ENCODE measurements at places on chromosomes 5 and 9. TPM values are rescaled to one million over a fixed set of nuclear protein-coding genes. Genes with fewer than 3 reads are reported as not detected.
A peak's percentile ranks its signal among the peaks of the same experiment; 100 is the strongest.

DNA sequence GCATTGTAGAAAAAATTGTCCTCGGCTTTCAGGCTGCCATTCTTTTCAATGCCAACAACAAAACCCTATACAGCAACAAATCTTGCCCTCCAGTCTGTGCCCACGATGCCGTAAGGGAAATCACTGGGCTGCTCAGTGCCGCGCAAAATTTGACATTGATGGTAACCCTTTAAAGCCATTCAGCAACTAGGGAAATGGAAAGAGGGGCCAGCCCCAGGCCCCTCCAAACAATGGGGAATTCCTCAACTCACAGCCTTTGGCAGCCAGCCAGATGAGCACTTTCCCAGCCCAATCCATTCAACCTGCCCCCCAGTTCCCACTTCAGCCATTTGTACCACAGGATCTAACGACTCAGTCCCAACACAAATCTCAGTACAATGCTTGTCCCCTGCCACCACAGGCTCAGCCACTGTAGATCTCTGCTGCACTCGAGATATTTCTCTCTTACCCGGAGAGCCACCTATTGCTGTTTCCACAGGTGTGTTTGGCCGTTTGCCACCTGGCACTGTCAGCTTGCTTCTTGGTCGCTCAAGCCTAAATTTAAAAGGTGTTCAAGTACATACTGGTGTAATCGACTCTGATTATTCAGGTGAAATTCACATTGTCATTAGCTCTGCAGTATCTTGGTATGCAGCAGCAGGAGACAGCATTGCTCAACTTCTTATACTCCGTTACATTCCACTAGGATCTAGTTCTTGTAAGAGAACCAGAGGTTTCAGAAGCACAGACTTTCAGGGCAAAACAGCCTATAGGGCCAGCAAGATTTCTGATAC lies 103.3 kb downstream of the SYK start:
- no peak for DNase-seq

- no peak for DNase-seq
Observed at GRCh38 chr5:118981783-118982182, 6.6 kb downstream of the DTWD2 start.

SHOC1 gene
- total RNA-seq: not detected

GRCh38 chr9:14238079-14238478 lies 75.9 kb downstream of the NFIB start:
- DNase-seq: no peak

C1QTNF3 gene
- 1.8 TPM for total RNA-seq

GMCL2 gene
- total RNA-seq: not detected

SPTLC1 gene
- 62.3 TPM for total RNA-seq

TMEM215 gene
- total RNA-seq: not detected

OSMR gene
- not detected for total RNA-seq

DNA sequence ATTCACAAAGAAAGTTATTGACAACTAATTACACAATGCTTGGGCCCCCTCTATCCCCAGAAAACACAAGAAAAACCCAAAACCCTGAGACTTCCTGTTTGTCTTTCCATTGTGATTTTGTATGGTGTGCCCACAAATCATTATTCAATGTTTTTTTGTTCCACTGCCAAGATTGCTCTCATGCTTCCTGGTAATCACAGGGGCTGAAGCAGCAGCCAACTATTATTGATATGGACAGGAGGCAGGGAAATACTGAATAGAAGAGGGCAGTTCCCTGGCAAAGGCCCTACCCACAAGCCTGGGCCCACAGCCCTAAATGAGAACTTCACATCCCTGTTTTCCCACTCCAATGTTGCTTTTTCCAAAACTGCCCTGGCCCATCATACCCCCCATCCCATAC lies 21.5 kb upstream of the RFK start:
- DNase-seq: no peak

- no peak for DNase-seq
Observed at GRCh38 chr5:179800696-179801201, 5.9 kb downstream of the MGAT4B start.

DNA sequence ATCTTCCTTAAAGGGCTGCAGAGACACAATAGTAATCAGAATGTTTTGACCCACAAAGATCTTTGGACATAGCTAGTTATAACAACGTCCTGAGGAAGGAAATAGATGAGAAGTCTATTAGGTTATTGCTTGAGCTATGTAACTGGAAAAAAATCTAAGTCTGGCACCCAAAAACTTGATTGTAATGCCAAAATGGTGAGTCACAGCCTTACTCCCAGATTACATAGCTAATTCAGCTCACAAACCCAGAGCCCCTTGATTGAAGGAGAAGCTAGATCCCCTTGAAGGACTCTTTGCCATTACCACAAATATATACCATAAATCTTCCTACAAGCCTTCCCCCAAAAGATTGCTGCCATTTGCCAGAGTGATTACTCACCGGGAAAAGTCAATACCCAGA lies 341.8 kb upstream of the KIF2A start:
- DNase-seq: no peak

- DNase-seq: no peak
Observed at GRCh38 chr5:171939951-171940350, 66.5 kb downstream of the FBXW11 start.

LAMC3 gene
- 0.05 TPM for total RNA-seq

DNA sequence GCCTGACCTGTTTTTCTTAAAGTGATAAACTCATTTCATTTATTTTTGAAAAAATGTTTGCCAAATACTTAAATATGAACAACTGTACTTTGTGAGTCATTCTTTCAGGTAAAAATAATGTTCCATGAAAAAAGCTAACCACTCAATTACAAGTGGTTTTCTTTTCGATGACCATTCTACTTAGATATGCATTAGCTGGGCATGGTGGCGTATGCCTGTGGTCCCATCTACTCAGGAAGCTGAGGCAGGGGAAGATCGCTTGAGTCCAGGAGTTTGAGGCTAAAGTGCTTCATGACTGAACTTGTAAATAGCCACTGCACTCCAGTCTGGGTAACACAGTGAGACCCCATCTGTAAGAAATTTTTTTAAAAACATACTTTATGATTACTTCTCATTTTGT lies 4.0 kb upstream of the WDR70 start:
- DNase-seq: no peak

GRCh38 chr9:89542401-89543021 lies 44.6 kb upstream of the SEMA4D start:
- no peak for DNase-seq

DNA sequence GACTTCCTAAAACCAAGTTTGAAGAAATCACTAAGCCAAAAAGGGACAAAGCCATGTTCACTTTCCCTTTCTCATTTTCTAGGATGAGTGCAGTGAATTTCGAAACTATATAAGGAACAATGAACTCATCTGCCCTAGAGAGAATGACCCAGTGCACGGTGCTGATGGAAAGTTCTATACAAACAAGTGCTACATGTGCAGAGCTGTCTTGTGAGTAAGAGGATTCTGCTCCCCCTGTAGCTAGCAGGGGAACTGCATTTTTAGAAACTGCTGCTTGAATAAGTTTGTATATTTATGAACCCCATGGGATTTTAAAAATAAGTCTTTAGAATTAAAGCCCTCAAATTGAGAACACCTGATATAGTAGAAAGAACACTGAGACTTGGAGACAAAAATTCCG lies 42.7 kb upstream of the SPINK14 start:
- no peak for DNase-seq

SGCD gene
- total RNA-seq: not detected

DNA sequence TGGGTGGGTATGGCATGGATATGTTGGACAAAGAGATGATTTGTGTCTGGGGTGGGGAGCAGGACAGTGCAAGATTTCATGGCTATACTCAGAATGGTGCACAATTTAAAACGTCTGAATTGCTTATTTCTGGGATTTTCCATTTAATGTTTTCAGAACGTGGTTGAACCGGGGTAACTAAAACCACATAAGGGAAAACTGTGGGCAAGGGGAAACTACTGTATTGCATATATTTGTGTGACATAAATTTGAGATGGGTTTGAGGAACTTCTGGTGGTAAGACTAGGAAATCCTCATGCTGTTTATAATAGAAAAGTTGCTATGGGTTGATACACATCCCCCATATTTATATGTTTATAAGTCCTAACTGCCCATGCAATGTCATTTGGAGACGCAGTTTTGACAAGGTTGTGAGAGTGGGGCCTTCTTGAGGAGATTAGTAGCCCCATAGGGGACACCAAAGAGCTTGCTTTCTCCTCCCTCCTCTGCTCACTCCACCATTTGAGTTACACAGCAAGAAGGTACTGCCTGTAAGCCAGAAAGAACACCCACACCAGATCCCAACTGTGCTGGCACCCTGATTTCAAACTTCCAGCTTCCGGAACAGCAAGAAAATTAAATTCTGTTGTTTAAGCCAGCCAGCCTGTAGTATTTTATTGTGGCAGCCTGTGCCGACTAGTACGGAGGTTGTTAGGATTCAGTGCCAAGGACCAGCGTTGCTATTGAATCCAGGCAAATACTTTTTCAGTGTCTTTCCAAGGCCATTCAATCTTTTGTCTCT lies 2118.9 kb downstream of the MAT2B start:
- no peak for DNase-seq

SLC28A3 gene
- total RNA-seq: 0.60 TPM

SMIM33 gene
- total RNA-seq: 0.39 TPM

DNA sequence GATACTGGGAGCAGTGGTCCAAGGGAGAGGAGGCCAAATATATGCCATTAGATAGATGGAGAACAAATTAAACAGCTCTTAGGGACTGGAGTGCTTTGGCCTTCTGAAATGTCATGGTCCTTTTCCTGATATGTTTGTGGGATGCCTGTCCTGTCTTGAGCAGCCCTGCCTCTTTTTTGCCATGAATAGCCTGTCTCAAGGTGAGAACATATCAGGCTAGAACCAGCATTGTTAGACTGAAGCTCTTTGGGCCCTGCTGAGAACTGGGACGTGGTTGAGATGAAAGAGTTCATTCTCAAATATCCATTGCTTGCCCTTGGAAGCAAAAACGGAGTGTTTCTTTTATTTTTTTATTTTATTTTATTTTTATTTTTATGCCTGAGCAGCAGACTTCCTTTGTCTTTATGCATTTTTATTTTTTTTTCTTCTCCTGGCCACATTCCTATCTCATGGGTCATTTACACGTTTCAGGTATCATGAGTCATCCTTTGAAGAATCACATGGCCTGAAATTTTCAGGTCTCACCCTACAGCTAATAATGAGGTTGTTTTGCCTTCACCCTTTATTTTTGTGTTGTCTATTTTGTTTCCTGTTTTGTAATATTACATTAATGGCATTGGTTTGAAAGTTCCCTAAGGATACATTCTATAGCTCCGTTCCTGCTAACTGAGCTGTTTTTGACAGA lies 371.4 kb downstream of the PSAT1 start:
- no peak for DNase-seq

GRCh38 chr5:146340260-146341081 lies 1.8 kb downstream of the POU4F3 start:
- DNase-seq: peak; percentile 13

TSLP gene
- total RNA-seq: 0.47 TPM

GRCh38 chr9:107712390-107712789 lies 222.8 kb upstream of the KLF4 start:
- no peak for DNase-seq

DNA sequence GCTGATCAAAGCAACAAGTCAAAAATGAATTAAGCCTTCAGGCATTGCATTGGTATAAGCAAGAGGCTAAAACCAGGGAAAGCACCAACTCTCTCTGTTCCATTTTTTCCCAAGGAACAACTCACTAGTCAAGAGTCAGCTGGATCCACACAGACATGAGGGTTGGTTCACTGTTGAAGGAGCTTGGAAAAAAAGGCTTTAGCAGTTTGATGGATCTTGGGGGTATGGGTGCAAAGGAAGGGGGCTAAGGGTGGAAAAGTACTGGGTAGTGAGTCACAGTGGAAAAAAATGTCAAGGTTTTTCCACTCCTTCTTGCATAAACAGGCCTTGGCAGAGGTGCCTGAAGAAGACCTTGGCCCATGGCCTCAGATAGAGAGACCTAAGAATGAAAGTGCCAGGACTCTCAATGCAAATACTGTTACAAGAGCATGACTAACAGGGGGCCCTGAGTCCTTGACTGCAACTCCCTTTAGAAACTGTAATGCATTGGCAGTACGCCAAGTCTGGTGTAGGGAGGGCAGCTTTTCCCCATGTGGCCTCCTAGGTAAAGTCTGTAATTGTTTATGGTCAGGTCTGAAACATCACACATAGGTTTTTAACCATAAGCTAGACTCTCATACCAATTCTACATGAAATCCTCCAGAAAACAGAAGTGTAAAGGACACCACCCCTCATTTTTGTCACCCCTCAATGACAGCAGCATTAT lies 23.7 kb downstream of the ACTL7A start:
- DNase-seq: no peak

GRCh38 chr9:115747731-115748130 lies 405.9 kb upstream of the PAPPA start:
- DNase-seq: no peak

GRCh38 chr5:107817951-107818350 lies 147.2 kb upstream of the EFNA5 start:
- DNase-seq: no peak

DNA sequence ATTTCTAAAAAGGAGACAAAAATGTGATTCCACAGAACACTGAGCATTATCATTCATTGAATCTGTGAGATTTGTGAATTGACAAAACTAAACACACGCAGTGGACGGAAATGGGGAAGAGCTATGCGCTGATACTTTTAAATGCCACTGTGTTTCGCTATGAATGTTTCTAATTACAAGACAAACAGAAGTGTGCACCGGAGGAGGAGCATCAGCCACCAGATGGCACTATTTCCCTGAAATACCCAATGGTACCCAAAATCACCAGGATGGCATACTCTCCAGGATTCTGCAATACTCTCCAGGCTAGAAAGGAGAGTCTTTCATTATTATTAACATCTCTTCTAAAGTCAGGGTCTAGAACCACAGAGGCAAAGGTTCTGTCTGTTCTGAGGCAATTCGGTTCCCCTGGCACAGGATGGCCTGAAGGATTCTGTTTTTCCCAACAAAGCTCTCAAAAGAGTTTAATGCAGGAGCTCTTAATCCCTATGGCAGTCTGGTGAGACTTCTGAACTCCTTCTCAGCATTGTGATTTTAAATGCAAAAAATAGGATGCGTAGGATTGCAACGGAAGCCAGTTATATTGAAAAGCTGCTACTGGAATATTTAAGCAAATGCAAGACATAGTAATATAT lies 13.8 kb upstream of the PUM3 start:
- peak; percentile 39 for DNase-seq

Data from activated T-helper 1 cell treated with anti-CD3 and anti-CD28 coated beads, Interleukin-12 subunit alpha, Interleukin-12 subunit beta, Interleukin-2, Interleukin-4 antibody, amounts not matched to agents 30 ng/mL and 10 ng/mL and 1 ng/mL, durations not matched to agents 14 hours and 24 hours and 36 hours (primary cell).